Muscle of leg (tissue), 16 donors: ENCODE measurements at places on chromosomes 11 and 22. TPM values are rescaled to one million over a fixed set of nuclear protein-coding genes. Genes with fewer than 3 reads are reported as not detected.

Gene PATE3
- polyA plus RNA-seq: not detected

Gene APOA5
- not detected for polyA plus RNA-seq

Gene ENTHD1
- not detected for polyA plus RNA-seq

Gene MISFA
- 7.1 TPM for polyA plus RNA-seq

Gene CBX7
- polyA plus RNA-seq: 3.6 TPM

Gene GRIA4
- polyA plus RNA-seq: 14.6 TPM

GRCh38 chr22:41976961-41977566, 7.8 kb downstream of the SEPTIN3 start:
- no peak for DNase-seq

DNA sequence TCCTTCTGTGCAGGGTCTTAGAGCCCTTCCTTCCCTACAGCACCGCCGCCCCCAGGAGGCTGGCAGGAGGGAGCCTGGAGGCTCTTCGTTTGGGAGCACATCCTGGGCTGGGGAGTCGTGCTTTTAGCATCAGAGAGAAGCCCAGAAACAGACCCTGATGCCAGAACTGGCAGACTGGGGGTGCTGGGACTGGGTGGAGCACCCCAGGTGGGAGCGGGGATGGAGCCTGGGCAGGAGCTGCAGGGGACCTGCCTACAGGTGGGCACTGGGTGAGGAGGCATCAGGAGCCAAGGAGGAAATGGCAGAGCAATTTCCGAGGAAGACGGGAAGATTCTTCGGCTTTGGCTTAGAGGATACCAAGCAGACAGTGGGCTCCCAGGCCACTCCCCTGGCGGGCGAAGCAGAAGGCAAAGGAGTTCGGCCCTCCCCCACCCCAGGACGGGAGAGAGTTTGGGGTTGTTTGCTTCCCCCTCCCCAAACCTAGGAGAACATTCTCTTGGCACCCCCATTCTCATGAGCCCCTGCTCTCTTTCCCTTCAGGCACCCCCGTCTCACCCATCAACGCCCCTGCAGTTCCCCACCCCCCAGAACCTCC, 1.1 kb downstream of the SYT7 start:
- DNase-seq: no peak

GRCh38 chr11:64569300-64569970, 21.6 kb upstream of the SLC22A12 start:
- DNase-seq: no peak

GRCh38 chr22:43249789-43250471, 63.0 kb upstream of the TTLL12 start:
- no peak for DNase-seq

- no peak for DNase-seq
These were observed 12.7 kb downstream of the EHF start for GRCh38 chr11:34633640-34633989.

DNA sequence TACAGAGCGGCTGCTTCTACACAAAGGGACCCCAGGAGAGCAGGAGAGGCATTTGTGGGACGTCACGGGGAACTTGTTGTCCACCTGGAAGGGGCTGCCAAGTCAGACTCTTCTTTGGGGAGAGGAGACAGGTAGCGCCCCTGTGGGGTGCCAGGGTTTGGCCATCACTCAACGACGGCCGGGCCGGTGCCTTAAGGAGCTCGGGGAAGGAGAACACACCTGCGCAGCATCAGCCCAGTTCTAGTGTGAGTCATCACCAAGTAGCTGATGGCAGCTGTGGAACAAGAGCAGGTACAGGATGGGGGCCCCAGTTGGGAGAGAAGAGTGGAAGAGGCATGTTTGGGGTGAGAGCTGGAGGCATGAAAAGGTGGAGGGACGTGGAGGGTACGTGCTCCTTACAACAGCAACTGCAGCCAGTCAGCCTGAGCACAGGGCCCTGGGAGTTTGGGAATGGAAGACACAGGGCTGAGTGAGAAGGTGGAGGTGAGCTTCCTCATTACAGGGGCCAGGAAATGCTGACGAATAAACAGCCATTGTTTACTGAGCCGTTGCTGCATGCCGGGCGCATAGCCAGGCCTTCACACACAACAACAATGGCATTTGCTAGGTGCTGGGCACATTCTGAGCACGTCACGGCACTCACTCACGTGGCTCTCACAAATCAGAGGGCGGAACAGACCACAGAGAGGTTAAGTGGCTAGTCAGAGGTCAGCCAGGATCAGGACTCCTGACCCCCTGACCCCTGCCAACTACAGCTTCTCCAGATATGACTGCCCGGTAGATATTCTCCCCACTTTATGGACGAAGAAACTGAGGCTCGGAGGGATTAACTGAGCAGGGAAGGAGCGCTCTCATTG, 29.1 kb upstream of the TP53I11 start:
- peak; percentile 48 for DNase-seq

GRCh38 chr22:37972527-37972926, 11.8 kb downstream of the SOX10 start:
- peak; percentile 62 for DNase-seq

DNA sequence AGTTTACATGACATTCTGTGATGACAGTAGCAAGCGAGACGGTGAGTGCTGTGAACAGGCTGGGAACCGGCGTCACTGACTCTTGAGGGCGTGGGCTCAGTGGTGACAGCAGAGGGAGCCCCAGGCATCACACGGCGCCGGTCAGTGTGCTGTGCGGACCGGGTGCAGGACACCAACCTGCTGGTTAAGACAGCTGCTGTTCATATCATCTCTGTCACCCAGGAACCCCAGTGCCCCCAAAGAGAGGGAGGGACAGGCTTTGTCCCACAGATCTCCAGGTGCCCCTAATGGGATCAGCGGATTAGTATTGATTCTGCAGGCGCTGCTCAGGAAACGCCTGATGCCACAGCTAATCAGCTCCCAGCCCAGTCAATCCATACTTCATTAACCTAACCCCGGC, 18.4 kb downstream of the B3GAT1 start:
- DNase-seq: no peak

DNA sequence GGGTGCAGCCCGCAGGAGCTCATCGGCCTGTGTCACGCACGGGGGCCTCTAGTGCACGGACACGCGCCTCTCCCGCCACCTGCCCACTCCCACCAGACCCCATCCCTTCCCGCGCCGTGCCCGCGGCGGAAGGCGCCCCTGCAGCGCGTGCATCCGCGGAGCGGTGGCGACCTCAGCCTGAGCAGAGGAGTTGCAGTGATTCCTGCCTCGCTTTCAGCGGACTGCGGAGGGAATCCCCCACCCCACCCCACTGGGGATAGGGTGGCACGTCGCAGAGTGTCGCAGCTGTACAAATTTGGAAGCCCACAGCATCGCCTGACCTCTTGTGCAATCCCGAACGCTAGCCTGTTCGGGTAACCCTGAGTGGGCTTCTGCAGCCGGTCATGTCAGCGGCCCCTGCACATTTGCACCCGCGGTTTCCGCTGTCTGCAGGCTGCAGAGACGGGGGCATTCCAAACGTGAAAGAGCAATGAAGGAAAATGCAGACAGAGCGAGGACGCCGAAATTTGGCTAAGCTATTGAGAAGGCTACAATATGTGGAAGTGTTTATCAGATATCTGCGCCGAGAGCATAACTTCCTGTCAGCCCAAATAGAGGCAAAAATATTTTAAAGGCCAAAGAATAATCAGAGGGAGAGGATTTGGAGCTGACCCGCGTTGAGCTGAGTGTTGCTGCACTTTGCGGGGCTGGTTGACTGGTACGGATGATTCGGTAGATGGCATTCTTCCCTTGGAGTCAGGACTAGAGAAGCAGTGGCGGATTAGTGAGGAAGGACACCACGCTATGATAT, 617 bp upstream of the ARHGAP20 start:
- peak; percentile 85 for DNase-seq

DNA sequence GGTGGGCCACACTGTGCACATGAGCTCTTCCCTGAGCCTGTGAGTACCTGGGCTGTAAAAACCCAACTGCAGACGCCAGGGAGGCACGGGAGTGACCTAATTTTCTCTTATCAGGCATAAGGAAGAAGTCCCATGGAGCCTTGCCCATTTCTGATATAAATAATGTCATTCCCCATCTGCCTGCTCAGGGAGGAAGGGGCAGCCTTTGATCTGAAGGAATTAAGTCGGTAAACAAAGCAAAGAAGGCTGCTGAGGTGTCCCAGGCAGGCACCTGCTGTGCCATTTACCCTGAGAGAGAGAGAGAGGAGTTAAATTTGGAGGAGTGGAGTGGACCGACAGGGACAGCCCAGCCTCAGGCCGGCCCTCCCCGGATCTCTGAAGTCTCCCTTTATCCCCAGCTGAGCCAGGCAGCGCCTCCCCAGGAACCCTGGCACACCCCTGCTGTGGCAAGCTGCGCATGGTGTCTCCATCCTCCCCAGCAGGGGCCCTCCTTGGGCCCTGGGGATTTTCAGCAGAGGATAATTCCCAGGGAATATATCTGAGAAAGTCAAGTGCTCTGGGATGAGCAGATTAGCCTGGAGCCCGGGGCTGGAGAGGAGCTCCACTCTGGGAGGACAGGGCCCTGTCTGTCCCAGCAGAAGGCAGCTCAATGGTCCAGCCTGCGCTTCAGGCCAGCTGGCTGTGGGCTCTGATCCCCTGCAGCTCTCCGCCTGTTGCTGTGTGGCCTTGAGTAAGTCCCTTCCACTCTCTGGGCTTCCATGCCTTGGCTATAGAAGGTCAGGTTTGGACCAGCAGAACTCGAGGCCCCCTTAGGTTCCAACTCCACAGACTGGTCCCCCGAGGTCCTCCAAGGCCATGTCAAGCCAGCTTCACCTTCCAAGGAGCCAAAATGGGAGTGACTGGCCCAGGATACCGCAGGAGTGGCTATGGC, 17.5 kb upstream of the CABP7 start:
- DNase-seq: no peak

DNA sequence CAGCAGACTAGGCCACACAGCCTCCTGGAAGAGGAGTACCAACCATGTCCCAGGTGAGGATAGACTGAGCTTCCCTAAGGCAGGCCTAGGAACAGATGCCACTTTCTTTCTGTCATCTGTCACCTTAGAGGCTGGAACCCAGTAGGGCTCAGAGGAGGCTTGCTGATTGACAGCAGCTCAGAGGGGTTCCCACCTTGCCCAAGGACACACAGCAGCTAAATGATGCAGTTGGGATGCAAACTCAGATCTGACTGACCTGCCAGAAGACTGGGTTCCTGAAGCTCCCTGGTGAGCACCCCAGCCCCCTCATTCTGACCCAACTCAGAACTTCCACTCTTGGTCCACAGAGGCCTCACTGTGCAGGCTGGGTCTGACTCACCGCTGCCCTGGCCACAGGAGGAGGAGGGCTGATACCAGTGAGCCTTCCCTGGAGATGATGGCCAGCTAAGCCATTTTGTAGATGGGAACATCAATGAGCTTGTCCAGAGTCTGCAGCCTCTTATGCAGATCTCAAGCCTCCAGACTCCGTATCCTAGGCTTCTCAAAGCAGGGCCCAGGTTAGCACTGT, 14.0 kb downstream of the CAPN5 start:
- DNase-seq: no peak

GRCh38 chr11:113806406-113806805, 26.8 kb downstream of the CLDN25 start:
- peak; percentile 11 for DNase-seq

DNA sequence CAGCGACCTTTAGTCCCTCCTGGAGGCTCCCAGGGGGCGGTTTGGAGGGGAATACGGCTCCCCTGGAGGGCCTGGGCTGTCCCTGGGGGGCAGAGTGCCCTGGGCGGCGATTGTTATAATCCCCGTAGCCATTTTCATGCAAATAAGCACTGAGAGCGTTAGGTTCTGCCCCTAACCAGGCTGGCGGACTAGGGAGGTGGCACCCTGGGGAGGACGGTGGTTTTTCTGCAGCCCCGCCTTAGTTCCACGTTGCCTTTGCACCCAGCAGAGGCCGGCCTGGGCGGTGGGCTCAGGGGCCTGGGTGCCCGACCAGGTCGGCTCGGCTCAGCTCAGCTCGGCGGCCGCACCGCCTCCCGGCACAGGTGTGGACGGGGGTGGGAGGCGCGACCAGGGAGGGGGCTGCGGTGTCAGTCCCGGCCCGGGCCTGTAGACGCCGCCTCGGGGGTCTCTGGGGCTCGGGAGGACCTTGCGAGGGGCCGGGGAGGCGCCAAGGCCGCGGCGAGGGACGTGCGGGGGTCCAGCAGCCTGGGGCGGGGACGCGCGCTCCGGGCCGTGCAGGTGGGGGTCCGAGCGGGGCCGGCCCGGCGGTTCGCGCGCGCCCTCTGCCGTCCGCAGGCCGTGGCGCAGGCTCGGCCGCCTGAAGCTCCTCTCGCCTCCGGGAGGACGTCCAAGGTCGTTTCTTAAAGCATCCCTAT, 2.3 kb upstream of the DUSP8 start:
- DNase-seq: peak; percentile 75

GRCh38 chr11:65376138-65376713, 6.2 kb downstream of the SLC25A45 start:
- no peak for DNase-seq

- DNase-seq: no peak
These were observed 229.8 kb upstream of the LUZP2 start for GRCh38 chr11:24267014-24267413.

- DNase-seq: peak; percentile 69
These were observed 58.3 kb downstream of the SLC22A12 start for GRCh38 chr11:64649291-64649697.

GRCh38 chr22:35023692-35024363, 42.1 kb upstream of the ISX start:
- DNase-seq: peak; percentile 54

- DNase-seq: no peak
These were observed 91.4 kb upstream of the CTSC start for GRCh38 chr11:88428959-88429358.

- DNase-seq: no peak
These were observed 5.3 kb downstream of the SLC17A6 start for GRCh38 chr11:22343371-22344032.

DNA sequence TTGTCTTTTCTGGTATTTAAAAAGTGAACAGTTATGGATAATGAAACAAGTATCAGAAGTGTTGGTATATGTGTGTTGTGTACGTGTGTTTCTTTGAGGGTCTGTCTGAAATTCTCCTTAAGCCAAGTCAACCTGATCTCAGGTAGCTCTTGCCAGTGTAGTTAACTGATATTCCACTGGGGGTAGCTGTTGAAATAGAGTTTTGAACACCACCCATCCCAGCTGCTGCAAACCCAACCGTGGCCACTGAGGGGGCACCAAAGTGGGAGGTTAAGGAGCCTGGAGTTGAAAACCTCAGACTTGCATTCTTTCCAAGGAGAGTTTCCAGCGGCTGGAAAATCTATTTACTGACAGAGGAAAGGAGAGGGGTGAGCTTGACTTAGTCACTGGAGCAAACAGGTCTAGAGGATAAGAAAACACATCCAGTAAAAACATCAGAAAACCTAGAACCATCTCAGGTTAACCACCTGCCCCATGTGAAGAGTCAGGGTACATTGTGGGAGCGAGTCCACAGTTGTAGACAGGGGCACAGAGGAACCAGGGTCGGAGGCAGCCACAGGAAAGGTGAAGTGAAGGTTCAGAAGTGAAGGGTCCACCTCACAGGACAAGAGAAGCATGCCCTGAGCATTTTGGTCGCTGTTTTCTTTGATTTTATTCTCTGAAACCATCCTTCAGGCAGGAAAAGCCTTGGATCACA, 8.8 kb upstream of the CUL5 start:
- peak; percentile 24 for DNase-seq

DNA sequence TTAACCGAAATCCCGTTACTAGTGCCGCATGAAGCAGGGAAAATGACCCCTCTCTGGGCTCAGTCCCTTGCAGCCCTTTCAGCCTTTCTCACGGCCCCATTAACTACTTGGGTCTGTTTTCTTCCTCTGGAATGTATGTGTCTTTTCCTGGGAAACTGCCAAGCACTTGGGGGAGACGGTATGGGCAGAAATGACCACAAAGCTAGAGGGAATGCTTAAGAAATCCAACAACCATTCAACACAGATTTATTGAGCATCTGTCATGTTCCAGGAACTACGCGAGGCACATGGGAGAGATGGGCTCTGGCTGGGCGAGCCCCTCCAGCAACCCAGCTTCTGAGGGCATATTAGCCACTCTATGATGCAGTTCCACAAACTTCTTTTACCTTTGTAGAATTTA, 462.6 kb downstream of the BUD13 start:
- DNase-seq: peak; percentile 42
